Prostate gland (tissue), 2 donors: ENCODE measurements at places on chromosomes 4 and X.

GRCh38 chrX:97538745-97539144, 655.0 kb downstream of the RPA4 start:
- H3K27me3 ChIP-seq = no peaks in the 10 kb centered on the region
- H3K4me1 ChIP-seq = no peaks in the 10 kb centered on the region
- H3K36me3 ChIP-seq = no peaks in the 10 kb centered on the region
- no peak for DNase-seq
- no peak overlapping the region for H3K4me3 ChIP-seq
- H3K27ac ChIP-seq = no peak overlapping the region

GRCh38 chr4:80307774-80308465, 27.6 kb upstream of the CFAP299 start:
- no peaks in the 10 kb centered on the region for H3K36me3 ChIP-seq
- H3K4me1 ChIP-seq = no peaks in the 10 kb centered on the region
- H3K27me3 ChIP-seq = peaks cover 3% of the 10 kb centered on the region
- no peak overlapping the region for H3K27ac ChIP-seq
- no peak overlapping the region for H3K4me3 ChIP-seq
- DNase-seq = no peak

- DNase-seq = no peak
- H3K27me3 ChIP-seq = no peaks in the 10 kb centered on the region
Measured at GRCh38 chr4:91064157-91064853, 937.1 kb downstream of the CCSER1 start.

DNA sequence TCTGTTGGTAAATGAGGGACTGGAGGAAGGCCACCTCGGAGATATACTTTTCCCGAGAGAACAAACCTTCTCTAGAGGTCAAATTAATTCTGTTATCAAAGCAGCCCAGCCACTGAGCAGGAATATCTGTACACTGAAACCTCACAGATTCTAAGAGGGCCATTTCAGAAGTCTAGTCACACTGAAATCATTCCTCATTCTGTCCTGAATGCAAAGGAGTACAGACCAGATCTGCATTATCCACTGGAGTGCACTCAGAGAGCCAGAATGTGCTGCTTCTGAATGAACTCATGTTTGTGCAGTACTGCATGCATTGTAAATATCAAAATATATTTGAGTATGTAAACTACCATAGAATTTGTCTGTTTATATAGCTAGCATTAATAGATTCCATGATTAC, 278.3 kb upstream of the FSTL5 start:
- no peaks in the 10 kb centered on the region for H3K4me1 ChIP-seq
- DNase-seq = no peak
- no peak overlapping the region for H3K27ac ChIP-seq
- no peaks in the 10 kb centered on the region for H3K36me3 ChIP-seq
- H3K27me3 ChIP-seq = no peaks in the 10 kb centered on the region
